Activated naive CD4-positive, alpha-beta T cell treated with anti-CD3 and anti-CD28 coated beads, Interleukin-2, amount 10 ng/mL, durations not matched to agents 7 days and 5 days (primary cell): ENCODE measurements at places on chromosomes 4 and X.

DNA sequence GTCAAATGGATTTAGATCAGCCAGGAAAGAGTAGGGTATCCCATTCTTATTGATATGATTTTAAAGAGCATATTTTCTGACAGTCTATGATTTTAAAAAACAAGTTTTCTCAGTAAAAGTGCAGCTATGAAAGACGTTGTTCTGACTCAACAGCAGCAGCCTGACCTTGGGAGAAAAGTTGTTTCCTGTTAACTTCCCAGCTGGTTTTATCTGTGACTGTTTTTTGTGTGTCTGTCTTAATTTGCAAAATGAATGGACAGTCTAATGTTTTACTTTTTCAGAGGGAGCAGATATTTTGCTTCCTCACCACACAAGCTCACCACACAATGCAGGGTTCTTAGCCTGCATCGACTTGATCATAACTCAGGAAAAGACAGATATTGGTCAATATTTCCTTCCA lies 764 bp upstream of the MTHFD2L start:
- no peak for DNase-seq

- DNase-seq = no peak
These were observed 30.1 kb downstream of the GABRB1 start for GRCh38 chr4:47061435-47061834.

DNA sequence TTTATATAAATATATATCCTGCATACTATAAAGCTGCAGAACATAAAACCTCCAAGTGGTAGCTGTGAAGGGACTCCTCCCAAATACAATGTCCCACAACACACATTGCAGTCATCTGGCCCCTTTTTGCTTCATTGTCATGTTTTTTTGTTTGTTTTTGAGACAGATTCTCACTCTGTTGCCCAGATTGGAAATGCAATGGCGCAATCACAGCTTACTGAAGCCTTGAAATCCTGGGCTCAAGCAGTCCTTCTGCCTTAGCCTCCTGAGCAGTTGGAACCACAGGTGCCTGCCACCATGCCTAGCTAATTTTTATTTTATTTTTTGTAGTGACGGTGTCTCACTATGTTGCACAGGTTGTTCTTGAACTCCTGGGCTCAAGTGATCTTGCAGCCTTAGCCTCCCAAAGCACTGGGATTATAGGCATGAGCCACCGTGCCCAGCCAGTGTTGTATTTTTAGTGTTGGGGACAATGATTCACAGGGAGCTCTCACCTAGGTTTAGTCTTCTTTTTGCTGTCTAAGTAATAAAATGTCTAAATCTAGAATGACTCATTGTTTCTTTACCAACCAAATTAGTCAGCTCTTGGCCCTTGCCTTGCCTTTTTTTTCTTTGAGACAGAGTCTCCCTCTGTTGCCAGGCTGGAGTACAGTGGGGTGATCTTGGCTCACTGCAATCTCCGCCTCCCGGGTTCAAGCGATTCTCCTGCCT lies 24.0 kb upstream of the XIAP start:
- no peak for DNase-seq

- DNase-seq = no peak
These were observed 225.1 kb upstream of the GPC4 start for GRCh38 chrX:133640161-133641015.

DNA sequence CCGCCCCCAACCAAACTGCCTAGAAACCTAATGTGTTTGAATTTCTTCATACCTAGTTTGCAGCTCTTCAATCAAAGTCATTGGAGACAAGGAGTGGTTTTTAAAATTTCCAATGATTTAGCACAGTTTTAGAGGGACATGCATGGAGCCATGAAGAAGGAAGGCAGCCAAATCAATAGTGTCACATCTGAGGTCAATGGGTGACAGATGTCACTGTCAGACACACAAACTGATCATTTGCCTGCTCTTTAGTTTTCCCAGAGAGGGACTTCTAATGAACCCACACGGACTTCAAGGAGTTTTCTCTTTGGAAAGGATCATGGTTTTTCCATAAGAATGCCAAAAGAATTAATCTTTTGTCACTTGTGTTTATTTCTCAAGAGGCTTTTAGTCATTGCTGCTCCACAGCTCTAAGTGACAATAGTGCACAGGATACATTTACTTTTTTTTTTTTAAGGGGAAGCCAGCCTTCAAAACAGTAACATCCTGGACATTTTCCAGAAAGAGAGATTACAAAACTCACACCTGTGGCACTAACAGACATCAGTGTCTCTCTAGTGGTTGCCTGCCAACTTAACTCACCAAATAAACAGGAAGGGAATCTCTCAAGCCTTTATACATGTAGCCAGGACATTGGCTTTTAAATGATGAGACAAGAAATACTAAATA lies 251.1 kb upstream of the DIAPH2 start:
- no peak for DNase-seq

DNA sequence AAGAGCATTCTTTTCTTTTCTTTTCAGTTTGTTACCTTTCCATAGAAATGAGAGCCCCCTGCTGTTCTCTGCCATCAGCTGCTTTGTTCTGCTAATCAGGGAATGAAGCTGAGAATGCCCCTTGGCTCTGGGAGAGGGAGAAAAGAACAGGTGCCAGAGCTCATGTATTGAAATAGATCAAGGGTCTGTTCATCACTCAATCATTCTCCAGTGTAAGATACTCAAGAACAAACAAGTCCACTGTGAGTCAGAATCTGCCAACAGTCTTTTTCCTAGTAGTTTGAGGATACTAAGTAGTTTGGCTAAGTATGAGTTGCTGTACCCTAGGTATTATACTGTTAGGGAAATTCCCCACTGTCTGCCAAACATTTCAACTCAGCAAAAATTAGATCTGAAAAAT lies 144.3 kb downstream of the RTL3 start:
- DNase-seq = no peak

- no peak for DNase-seq
These were observed 128.7 kb downstream of the FHIP1A start for GRCh38 chr4:151537687-151538086.

- no peak for DNase-seq
These were observed 13.0 kb upstream of the ARX start for GRCh38 chrX:25028726-25029125.

DNA sequence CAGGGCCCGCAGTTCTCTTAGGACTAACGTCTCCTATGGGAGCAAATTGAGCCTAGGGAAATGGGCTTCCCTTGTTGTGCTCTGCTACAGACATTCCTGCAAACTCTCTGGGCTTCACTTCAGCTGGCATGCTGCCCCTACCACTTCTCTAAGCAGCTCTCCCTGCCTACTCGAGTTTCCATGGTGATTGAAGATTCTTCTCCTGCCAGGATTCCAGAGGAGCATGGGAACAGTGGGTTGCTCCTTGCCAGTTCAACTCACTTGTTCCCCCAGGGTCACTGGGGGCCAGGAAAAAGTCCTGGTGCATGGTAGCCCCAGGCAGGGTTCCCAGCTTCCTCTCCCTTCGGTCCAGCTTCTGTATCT lies 21.1 kb upstream of the WDR17 start:
- DNase-seq = no peak

DNA sequence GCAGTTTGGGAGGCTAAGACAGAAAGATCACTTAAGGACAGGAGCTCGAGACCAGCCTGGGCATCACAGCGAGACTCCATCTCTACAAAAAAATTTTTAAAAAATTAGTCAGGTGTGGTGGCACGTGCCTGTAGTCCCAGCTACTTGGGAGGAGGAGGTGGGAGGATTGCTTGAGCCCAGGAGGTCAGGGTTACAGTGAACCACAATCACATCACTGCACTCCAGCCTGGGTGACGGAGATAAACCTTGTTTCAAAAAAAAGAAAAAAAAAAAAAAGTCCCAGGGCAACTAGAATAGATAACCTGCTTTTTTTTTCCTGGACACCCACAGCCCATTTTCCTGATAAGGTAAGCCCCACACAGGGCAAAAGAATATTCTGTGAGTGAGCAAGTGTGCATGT lies 96.3 kb downstream of the C4orf51 start:
- no peak for DNase-seq

DNA sequence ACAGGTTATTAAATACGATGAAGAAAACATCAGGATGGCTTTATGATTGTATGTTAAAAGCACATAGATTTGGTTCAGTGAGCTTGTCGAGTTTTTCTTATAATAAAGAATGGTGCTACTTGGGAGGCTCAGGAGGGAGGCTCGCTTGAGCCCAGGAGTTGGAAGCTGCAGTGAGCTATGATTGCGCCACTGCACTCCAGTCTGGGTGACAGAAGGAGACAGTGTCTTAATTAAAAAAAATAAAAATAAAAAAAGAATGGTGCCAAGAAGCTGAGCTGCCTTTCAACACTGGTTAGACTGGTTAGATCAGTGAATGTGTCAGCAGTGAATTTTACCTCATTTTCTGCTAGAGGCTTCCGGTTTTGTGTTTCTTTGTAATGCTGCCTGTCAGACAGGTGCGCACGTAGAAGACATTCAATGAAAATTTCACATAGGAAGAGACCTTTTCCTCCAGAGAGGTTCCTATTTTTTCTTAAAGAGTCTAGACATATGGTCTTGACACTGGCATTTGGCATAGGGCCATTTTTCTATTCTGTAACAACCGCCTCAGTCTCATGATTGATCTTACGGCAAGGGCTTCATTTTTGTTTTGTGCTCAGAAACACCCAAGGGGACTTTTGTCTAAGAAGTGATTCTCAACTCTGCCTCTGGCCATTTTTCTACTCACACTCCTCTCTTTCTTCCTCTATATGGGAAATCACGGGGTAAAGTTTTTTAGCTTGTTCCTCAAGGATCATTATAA lies 15.0 kb upstream of the ARSF start:
- DNase-seq = no peak

- no peak for DNase-seq
These were observed 20.0 kb downstream of the SH3KBP1 start for GRCh38 chrX:19867411-19867732.

DNA sequence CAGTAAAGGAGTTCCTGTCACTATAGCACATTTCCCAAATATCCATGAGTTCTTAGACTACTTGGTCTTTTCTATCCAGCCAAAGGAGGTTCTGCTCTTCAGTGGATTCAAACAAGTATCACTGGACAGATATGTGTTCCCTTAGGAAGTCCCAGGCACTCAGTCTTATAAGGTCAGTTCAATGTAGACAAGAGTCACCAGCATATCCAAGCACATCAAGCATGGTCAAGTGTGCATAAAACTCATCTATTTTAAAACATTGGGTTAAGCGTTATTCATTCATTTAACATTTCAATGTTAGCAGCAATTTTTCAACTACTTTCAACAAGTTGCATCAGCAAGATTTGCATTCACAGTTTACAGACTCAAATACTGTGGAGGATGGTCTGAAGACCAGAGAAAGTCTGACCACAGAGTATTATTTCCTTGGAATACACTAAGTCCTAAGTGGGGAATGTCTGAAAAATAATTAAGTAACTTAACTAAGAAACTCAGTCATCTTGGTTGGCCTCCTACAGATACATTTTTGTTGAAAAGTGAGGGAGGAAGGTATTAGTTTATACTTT lies 630.5 kb upstream of the IGFBP7 start:
- no peak for DNase-seq

DNA sequence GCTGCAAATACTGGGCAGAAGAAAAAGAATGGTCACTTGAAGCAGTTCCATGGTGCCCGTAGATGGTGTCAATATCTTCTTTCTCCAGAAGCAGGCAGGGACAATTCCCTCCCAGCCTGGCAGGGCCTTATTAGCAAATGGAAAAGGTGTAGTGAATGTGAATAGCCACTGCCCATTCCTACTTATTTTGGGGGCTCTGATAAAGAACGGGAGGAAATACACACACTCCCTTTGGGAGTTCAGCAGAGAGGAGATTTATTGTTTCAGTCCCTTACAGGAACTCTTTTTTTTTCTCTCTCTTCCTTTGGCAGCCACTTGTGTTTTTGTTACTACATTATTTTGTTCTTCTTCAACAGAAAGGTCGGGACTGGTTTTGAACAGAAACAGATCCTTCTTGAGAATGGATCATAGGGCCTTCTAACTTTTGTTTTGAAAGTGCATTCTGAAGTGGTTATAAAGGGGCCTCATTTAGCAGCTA lies at the start of gene EMCN:
TSS of gene EMCN (minus strand) at position 159 of the 478 bp plus-strand sequence. CDS start at position 51, 108 bp downstream.
- DNase-seq = no peak

DNA sequence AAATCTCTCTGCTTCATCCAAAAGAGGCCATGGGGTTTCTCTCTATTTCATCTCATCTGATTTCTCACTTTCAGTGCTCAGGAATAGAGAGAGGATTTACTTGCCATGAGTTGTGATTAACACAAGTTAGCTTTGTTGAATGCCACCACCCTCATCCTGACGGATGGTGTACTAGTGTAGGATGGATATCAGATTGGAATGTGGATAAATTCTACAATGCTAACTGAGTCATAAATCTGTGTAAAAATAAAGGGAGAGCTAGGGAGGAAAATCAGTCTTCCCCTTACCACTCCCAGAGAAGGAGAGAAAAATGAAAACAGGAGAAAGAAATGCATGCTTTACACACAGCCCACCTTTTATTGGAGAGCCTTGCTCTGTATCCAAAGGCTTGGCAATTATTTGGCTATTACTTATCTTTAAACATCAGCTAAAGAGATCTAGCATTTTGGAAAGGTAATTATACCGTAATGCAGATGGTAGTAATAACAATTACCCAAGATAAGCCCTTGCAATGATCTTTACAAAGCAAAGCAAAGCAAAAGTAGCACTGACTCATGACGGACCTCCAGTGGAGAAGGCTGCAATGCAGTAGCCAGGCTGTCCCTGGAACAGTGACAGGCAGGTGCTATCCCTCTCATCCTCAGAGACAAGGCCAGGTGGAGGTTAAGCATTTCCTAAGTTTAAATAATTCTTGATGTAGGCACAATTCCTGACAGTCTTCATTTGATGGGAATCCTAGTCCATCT lies 306.3 kb upstream of the PPARGC1A start:
- DNase-seq = no peak
